CD8-positive, alpha-beta memory T cell (primary cell): ENCODE measurements at places on chromosomes 5 and 9. TPM values are rescaled to one million over a fixed set of nuclear protein-coding genes. Genes with fewer than 3 reads are reported as not detected.

DNA sequence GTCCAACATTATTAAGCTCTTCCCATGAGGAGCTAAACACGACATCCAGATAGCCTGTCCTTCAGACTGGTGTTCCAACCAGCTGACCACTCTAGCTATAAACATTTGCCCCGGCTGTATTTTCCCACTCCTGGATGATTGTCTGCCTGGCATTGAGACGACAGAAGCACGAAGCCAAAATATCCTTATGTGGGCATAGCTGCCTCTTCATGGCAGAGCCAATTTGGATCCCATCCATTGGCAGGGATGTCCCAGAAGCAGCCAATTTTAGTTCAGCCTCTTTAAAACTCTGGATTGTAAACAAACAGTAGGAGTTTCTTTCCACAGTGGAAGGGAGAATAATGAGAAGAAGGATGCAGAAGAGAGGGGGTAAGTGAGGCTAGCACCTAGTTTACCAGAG is 507.6 kb downstream of the CETN3 start:
- DNase-seq = no peak

Gene FSTL4
- 0.33 TPM for total RNA-seq

Gene SH2D3C
- total RNA-seq = 13.9 TPM

GRCh38 chr5:53083927-53084326 is 25.6 kb downstream of the MOCS2 start:
- DNase-seq = no peak

DNA sequence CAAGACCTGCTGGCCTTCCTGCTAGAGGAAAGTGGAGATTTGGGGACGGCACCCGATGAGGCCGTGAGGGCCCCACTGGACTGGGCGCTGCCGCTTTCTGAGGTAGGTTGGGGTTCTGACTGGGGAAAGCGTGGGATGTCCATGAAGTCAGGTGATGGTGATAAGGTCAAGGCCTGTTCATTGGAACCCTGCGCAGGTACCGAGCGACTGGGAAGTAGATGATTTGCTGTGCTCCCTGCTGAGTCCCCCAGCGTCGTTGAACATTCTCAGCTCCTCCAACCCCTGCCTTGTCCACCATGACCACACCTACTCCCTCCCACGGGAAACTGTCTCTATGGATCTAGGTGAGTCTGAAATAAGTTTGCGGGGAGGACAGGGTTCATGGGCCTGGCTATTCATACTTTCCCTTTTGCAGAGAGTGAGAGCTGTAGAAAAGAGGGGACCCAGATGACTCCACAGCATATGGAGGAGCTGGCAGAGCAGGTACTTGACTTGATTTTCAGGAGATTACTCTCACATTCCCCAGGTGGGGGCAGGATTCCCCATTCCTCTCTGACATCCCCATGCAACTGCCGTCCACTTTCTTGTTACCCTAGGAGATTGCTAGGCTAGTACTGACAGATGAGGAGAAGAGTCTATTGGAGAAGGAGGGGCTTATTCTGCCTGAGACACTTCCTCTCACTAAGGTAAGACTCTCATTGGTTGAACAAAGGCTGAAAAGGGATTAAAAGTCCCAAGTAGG is 505 bp downstream of the CREB3 start:
- DNase-seq = no peak

GRCh38 chr9:126980231-126980630 is 65.6 kb downstream of the RALGPS1 start:
- DNase-seq = no peak

GRCh38 chr5:1885868-1886845 is 3.4 kb upstream of the IRX4 start:
- peak; percentile 20 for DNase-seq

DNA sequence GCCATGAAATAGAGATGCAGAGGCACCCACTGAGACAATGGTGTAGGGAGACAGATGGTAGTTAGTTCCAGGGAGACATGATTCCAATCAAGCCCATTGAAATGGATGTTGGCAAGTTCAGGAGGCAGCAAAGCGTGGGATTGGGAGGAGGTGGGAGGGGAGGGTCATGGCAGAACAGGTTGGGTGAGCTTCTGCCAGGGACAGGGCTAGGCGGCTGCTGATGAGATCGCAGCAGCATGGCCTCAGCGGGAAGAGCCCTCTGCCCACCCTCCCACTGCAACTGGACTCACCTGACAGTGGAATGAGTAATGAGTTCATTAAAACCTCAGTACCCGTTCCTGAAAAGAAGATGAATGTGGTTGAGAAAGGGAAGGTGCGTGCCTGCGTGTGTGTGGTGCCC is 418.2 kb downstream of the CDK5RAP2 start:
- no peak for DNase-seq

- no peak for DNase-seq
Observed at GRCh38 chr5:118580949-118581348, 407.4 kb downstream of the DTWD2 start.

DNA sequence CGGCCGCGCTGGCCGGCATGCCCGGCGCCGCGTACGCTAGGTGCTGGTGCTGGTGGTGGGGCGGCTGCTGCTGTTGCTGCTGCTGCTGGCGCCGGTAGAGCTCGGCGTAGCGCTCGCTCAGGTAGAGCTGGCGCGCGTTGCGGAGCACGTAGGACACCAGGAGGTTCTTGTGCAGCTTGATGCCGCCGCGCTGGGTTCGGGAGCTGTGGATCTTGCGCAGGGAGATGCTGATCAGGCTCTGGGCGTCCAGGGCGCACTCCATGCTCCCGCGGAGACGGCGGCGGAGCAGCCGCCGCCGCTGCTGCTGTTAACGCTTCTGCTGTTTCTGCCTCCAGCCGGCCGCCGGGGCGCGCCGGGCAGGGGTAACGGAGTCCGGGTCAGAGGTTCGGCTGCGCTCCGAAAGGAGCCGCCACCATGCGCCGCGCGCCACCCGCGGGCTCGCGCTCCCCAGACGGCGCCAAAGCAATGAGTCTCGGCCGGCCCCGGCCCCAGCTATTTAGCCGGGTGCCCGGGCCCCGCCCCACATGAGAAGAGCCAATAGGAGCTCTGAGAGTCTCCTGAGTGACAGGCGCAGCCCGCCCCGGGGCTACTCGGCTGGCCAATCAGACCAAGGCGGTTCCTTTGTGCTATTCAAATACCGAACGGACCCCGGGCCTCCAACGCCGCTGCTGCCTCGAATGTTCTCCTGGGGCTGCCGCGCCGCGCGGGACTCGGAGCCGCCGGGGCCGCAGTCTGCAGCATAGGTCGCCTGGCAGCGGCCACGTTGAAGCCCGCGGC is at the start of gene IER5L:
Gene IER5L, minus strand, starts transcription at position 471 of the 777 bp plus-strand sequence. Its CDS starts 209 bp downstream, at position 262.
- peak; percentile 96 for DNase-seq

GRCh38 chr5:153704110-153704509 is 213.6 kb downstream of the GRIA1 start:
- no peak for DNase-seq

GRCh38 chr9:88531920-88532698 is 2.9 kb upstream of the NXNL2 start:
- no peak for DNase-seq

DNA sequence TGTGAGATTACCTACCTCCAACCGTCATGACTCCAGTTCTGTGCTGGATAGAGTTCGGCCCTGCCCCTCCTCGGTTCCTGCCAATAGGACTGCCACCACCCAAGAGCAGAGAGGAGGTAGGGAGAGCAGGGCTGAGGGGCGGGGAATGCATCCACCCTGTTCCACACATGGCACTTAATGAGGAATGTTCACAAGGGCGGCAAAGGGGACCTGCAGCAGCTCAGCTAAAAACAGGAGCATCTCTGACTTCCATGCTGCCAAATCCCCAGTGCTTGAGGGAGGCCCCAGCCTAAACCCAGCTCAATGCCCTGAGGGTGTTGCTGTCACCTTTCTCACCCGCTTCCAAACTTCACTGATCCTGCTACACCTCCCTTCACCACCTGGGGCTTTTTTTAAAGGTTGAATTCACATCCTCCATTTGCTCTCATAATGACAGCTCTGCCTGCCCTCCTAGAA is 7.8 kb upstream of the DELE1 start:
- no peak for DNase-seq

Gene PALM2AKAP2
- not detected for total RNA-seq

GRCh38 chr5:125220284-125220683 is 473.8 kb upstream of the ZNF608 start:
- no peak for DNase-seq

DNA sequence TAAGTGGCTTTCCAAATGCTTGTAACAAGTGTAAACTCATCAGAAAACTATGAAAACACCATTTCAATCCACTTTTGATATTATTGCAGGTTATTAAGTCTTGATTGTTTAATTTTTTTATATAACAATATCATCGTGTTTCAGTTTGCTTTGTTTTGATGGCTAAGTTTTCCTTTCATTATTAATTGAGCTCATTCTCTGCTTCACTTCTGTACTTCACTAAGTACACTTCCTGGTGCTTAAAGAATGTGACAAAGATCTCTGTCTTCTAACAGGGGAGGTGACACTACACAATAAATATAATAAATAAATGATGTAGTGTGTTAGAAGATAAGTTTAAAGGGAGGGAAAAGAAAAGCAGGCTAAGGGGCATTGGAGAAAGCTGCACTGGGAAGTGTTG is 13.0 kb upstream of the RAD23B start:
- no peak for DNase-seq

Gene INSYN2B
- not detected for total RNA-seq

Gene KCNIP1
- not detected for total RNA-seq

DNA sequence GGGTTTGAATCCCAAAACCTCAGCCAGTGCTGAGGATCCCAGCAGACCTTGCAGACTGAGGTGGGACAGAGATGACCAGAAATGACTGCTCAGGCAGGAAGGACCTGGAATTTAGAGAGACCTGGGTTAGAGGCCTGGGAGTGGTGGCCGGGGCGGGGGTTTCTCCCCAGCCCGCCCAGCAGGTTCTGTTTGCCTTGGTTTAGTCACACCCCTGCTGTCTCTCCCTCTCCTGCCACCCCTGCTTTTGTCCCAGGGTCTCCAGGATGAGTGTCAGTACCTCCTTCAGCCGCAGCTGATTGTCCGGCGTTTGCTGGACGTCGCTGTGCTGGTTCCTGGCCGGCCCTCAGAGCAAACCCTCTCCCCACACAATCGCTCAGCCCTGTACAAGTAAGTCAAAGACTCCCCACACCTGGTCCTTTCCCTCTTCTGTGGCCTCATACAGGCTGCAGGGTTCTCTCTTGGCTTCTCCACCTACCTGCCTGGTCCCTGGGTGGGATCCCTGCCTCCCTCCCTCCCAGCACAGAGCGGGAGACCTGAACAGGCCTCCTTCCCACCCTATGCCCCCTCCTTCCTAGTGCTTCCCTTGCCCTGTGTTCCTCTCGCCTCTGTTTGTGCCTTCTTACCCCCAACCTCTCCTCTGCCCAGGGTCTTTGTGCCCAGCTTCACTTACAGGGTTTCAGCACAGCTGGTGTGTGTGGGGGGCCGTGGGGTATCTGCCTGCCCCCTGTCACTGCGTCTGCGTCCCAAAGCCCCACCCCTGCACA is 12.0 kb downstream of the TMEM8B start:
- no peak for DNase-seq

GRCh38 chr5:337563-338130 is 16.1 kb downstream of the AHRR start:
- DNase-seq = no peak

GRCh38 chr5:79074641-79075040 is 5.1 kb downstream of the BHMT2 start:
- no peak for DNase-seq

Gene ST8SIA4
- 53.5 TPM for total RNA-seq

Gene SEC16A
- 78.0 TPM for total RNA-seq

Gene C5orf58
- not detected for total RNA-seq

Gene PRLR
- total RNA-seq = not detected

- DNase-seq = no peak
Observed at GRCh38 chr5:14057289-14057688, 85.9 kb upstream of the TRIO start.

GRCh38 chr9:94847486-94847885 is 121.0 kb downstream of the AOPEP start:
- DNase-seq = no peak

DNA sequence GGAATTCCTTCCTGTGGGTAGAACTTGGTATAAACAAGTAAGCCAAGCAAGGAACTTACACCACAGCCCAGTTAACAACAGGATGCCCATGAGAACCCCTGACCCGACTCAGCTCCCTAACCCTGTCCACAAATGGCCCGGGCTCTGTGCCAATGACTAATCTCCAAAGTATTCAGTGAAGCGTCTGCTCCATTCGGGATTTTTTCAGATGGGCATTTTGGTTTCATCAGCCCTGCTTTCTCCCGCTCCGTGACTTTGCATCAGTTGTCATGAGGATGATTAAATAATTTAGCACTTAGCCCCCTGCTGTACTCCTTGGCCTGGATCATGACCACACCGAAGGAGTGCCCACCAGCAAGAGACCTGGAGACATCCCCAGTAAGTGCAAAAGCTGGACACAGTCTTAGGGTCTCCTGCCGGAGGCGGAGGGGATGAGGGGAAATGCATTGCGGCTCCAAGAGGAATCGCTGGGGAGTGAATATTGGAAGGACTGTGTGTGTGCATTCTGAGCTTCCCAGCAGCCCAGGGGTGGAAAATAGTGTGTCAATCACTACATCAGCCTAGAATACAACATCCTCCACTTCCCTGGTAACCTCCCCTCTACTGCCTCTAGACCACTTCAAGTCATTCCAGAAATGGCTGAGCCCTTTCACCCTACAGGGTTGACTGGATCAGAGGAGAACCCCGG is 41.4 kb upstream of the DNAH5 start:
- DNase-seq = no peak

GRCh38 chr5:36423578-36424307 is 122.0 kb upstream of the RANBP3L start:
- no peak for DNase-seq

Gene KIF4B
- total RNA-seq = not detected

DNA sequence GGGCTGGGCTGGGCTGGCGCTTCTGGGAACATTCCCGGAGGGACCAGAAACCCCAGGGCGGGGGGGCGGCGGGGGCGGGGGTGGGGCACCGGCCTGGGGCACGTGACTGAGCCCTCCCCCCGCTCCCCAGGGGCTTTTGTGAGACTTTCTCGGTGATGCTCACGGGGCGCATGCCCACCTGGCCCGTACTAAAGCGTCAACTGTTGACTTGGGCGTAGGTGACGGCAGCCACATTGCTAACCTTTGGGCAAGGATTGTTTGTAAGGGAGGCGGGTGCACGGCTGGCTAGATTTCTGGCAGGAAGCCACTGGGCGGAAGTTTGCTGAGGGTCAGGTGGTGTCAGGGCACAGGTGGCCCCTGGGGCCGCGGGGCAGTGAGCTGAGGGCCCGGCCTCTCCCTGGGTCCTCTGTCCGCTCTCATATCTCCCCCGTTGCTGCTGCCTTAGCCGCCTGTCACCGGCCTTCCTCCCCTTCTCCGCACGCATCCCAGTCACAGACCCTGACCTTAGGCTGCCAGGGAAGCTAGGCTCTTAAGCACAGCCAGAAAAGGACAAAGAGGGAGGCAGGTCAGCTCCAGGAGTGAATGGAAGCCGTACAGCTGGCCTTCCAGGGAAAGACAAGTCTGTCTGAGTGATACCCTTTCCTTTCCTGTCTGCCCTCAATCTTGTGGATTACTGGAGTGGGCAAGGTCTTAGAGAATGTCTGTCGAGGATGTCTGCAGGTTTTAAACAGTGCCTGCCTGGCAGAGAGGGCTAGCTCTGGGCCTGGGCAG is 812 bp downstream of the CACFD1 start:
- DNase-seq = no peak

Gene NTRK2
- 0.38 TPM for total RNA-seq

GRCh38 chr5:128472036-128472435 is 66.0 kb downstream of the FBN2 start:
- no peak for DNase-seq
